ENCODE measurements at places on chromosomes 6 and 20.

GRCh38 chr6:100920028-100920605 lies 39.0 kb upstream of the ASCC3 start:
- no peak for DNase-seq

DNA sequence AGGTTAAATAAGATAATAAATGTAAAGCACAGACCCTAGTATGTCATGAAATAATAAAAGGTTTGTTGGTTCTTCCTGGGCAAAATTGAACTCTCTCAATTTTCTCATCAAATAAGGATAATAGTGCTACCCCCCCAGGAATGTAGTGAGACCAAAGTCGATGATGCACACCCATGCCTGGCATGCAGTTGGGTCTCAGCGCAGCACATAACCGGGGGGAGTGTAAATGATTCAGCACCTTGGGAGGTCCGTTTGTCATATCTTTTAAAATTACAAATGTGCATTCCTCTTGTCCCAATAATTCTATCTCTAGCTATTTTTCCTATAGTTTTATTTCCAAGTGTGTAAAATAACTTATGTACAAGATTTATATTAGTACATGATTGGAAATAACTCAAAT lies 31.3 kb upstream of the CCDC167 start:
- DNase-seq: no peak

- peak; percentile 41 for DNase-seq
These were observed 117.8 kb downstream of the RTN4IP1 start for GRCh38 chr6:106511288-106512047.

DNA sequence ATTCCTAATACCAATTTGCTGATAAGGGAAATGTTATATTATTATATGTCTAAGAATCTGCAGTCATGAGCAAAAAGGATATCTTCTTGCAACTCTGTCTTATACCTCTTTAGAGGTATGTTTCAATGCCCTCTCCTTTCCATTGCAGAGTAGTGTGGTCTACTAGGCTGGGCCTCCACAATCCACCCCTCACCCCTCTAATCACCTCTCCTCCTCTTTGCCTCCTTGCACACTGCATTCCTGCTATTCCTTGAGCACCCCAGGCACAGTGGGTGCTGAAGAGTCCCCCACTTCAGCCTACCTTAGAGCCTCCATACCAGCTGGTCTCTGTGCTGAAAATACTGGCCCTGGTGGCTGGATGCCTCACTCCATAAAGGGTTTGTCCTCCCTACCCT lies 26.9 kb downstream of the ARMC2 start:
- no peak for DNase-seq

DNA sequence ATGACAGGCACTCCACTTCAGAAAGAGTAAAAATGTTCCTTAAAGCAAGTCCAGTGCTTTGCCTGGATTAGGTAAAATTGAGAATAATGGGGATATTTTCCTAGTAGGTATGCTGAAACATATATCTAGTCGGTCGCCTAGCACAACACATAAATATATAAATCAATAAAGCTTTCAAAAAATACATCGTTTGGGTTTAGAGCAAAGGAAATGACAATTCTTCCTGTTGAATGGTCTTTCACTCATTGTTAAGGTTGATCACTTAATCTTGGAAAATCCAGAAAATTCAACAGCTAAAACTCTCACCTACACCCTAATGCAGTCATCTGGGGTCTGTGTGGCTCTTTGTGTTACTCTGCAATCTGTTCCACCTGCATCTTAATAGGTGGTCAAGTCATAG lies 13.9 kb downstream of the HAO1 start:
- DNase-seq: no peak

DNA sequence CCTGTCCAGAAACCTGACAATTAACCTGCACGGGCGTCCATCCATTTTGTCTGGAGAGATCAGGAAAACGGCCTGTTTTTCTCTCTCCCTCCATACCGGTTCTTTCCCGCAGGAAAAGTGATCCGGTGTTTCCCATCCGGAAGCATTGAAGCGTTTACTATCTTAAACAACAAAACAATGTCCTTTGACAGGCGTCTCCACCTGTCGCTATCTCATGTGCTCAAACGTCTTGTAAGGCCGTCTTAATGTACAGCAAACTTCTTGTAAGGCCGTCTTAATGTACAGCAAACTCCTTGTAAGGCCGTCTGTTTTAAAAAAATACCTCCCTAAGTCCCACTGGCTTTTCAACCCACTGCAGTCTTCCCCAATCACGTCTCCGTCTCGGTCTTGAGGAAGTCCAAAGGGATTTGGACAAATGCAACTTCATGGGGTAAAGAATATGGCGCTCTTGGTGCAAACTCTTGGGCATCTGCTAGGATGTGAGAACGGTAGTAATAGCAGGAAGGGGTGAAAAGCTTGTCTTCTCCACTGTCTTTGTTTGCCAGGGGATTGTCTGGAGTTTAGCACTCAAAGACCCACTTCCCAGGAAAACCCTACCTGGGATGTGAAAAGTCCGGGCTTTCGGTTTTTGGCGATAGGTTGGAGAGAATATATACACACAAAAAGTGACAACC lies 29.9 kb upstream of the TRIM27 start:
- DNase-seq: no peak

DNA sequence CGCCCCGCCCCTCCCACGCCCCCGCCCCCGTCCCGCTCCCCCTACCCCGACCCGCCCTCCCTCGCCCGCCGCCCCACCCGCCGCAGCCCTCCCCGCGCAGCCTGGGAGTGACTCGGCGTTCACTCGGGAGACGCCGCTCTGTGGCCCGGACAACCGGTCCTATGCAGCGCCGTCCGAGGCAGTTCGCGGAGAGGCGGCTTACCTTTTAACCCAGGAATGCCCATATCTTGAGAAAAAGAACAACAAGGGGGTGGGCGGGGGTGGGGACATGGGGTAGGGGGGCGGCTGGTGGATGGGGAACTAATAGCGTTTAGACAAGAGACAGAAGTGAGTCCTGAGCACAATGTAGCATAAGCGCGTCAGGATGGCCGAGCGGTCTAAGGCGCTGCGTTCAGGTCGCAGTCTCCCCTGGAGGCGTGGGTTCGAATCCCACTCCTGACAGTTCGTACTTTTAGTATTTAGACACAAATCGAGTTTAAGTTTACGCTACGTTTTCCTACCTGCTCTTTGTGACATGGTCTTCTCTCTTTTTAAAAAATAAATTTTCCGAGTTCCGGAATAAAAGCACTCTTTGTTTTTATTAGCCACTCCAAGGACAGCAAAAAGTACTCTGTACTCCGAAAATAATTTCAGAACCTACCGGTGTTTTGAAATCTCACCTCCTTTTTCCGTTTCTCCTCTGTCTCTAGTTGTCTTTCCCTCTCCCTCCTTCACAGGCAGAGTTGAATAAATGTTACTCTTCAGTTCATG lies 17.1 kb upstream of the HMGN4 start:
- DNase-seq: peak; percentile 84

DNA sequence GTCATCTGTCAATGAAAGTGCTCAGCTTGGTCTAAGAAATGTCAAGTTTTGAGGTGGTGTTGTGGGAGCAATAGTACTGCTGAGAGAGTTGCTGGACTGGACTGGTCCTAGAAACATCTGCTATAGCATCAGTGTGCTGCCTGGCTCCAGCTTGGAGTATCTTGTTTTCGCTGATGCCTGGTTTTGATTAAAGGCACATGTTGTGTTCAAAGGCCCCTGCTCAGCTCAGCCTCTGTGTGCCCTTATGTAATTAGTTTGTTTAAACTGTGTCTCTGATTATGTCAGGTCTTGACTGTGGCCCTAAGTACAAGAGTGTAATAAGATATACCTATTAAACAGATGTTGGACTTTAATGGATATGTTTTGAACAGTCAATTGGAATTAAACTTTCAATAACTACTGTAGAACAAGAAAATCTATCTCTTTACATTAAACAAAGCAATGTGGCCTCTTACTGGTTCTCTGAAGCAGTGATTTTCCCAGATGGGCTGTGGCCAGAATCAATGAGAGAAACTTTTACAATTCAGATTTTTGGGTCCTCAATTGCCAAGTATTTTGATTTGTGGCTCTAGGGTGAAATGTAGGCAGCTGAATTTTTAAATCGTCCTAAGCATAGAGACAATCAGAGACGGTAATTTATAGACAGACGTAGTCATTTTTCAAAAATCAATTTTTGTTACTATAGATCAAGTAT lies 668.2 kb downstream of the DHX35 start:
- no peak for DNase-seq

GRCh38 chr6:10303608-10304506 lies 111.0 kb downstream of the TFAP2A start:
- no peak for DNase-seq

GRCh38 chr6:167268683-167269280 lies 22.3 kb upstream of the UNC93A start:
- no peak for DNase-seq

GRCh38 chr6:123640567-123641187 lies 3.9 kb upstream of the TRDN start:
- DNase-seq: no peak

GRCh38 chr20:7883741-7884140 lies 56.5 kb downstream of the HAO1 start:
- DNase-seq: no peak

- DNase-seq: no peak
These were observed 20.0 kb downstream of the CCN2 start for GRCh38 chr6:131931063-131931750.

GRCh38 chr6:132192631-132193030 lies 208.6 kb downstream of the MOXD1 start:
- DNase-seq: no peak

- peak; percentile 72 for DNase-seq
These were observed at the start of gene ITPR3 for GRCh38 chr6:33620856-33621710. TSS of gene ITPR3 (plus strand) at chr6:33621322. CDS start at chr6:33621603, 281 bp downstream.

GRCh38 chr6:11702500-11703130 lies 76.0 kb downstream of the ADTRP start:
- DNase-seq: no peak

DNA sequence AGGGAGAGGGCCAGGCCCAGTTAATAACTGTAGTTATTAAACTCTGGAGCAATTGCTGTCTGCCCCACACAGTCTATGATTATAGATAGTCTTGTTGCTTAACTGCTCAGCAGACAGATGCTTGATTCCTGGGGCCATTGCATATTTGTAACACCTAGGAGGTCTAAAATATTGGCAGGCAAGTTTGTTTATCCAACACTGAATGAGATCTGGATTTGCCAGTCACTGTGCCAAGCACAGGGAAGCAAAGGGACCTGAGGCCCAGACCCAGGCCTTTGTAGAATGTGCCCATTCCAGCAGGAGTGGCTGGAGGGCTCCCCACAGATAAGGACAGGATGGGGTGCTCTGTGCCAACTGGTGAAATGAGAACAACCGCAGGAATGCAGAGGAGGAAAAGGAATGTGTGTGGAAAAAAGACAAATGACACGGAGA lies 17.6 kb upstream of the ENTPD6 start:
- no peak for DNase-seq

DNA sequence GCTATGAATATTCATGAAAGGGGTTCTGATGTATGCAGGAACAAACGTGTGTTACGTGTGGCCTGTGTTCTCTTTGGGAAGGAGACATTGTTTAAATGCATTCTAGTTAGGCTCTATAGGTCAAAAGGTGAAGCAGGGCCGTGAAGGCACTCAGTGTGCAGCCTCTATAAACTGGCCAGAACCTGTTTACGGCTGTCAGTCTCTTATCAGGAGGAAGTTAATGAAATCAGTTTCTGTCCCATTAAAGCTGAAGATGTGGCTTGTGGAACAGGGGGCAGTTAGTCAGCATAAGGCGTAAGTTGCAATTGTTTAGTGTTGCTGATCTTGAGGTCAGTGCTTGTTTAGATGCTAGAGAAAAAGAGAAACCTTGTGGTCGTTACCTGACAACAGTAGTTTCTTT lies 111.5 kb upstream of the KCNG1 start:
- peak; percentile 27 for DNase-seq

DNA sequence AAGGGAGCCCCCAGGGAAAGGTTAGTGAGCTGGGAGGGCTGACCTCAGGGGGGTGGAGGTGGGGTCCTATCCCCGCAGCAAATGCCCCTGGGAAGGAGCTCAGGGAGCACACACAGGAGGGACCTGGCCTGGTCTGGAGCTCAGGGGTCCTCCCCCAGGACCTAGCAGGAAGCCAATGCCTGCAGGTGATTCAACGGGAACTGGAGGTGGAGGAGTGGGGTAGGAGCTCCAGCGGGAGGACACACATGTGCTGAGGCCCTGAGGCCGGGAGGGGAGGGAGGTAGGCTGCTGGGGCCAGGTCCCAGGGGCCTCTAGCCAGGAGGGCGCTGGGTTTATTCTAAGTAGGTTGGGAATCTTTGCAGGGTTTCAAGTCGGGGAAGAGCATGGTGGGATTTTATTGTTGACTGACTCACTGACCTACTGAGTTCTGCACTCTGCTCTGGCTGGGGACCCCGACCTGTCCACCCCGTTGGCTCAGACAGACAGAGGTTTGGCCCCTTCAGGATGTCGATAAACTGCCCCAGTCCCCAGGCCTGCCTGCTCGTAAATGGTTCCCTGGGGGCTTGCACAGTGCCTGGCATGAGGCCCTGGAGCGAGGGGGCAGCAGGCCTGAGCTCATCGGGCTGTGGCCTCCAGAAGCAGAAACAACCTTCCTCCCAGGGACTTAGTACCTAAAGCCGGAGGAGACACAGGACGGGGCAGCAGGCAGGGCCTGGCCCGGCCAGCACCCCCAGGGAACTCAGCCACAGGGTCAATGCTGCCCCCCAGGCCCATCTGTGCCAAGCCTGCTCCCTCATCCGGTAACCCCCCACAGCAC lies 62.3 kb downstream of the RIPOR3 start:
- no peak for DNase-seq

DNA sequence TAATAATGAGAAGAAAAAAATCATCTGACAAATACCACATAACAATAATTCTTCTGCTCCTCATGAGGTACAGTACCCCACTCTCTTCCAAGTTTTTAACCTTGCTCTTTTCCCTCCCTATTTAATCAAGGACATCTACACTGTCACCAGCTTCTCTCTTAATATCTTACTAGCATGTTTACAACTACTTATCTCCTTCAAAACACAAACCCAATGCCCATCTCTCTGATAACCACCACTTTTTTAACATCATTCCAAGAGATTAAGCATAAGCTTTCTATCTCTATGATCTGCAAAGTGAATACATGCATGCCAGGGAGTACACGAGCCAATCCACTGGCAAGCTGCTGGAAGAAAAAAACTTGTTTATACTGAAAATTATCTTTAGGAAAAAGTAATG lies 10.3 kb downstream of the CEP85L start:
- no peak for DNase-seq

DNA sequence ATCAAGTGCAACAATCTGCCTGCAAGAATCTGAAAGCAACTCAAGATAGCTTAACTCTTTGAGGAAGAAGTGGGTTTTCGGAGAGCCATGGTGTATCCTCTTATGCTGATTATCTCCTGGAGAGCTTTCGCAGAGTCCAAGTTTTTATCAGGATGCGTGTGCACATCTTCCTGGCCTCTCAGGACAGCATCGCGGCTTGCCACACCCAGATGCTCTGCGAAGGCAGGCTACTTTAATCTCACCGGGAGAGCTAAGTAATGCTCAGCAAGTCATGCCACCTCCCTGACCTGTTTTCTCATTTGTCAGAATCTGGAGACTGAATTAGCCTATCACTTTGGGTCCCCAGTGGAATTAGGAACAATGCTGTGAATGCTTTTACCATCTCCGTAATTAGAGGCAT lies 52.9 kb downstream of the TTI1 start:
- DNase-seq: no peak

DNA sequence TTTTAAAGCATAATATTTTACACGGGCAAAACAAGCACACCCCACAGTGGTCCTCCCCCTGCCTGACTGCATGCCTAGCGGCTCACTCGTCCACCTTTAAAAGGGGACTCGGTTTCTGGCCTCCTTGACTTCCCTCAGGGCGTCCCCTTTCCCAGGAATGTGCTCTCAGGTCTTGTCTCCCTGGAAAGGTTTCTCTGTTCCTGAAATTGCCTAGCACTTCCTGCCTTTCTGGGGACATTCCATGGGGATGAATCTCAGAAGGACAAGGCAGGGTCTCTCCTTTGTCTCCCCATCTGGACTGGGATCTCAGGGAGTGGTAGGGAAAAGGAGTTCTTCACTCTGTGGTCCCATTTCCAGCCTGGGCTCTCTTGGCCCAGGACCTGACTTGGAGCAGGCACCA lies 4.9 kb downstream of the TCF15 start:
- no peak for DNase-seq
